Thoracic aorta (tissue), 2 donors: ENCODE measurements at places on chromosomes 1 and 21. TPM values are rescaled to one million over a fixed set of nuclear protein-coding genes. Genes with fewer than 3 reads are reported as not detected.

DNA sequence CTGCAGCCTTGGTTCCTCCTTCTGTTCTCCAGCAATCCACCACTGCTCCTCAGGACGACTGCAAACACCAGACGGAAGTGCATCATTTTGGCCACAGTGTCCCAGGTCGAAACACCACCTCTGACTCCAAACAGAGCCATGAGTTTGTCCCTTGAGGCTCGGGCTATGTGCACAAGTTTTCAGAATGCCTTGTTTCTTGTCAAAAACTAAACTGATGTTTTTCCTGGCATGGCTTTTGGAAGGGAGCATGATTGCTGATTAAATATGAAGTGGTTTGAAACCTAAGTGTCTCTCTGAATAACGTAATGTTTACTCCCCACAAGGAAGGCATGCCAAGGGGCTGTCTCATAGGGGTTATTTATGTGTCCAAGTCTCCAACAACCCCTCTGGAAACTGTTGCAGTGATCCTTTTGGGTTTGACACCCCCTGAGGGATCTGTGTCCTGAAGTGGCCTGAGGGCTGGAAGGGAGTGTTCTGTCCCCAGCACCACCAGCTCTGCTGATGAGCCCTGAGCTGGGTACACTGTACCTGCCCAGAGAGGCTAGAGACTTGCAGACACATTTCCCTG, 132.7 kb downstream of the PLPP3 start:
- H3K4me1 ChIP-seq: peaks cover 16% of the 10 kb centered on the region
- H3K27ac ChIP-seq: peak overlapping the region; percentile 6
- peak; percentile 76 for DNase-seq
- H3K27me3 ChIP-seq: no peaks in the 10 kb centered on the region
- H3K36me3 ChIP-seq: no peaks in the 10 kb centered on the region
- peak overlapping the region; percentile 13 for H3K4me3 ChIP-seq

GRCh38 chr1:3821447-3821846, 25.1 kb upstream of the LRRC47 start:
- H3K27ac ChIP-seq: no peak overlapping the region
- no peak for DNase-seq
- H3K4me1 ChIP-seq: no peaks in the 10 kb centered on the region
- peaks cover 45% of the 10 kb centered on the region for H3K36me3 ChIP-seq
- no peak overlapping the region for H3K4me3 ChIP-seq
- no peaks in the 10 kb centered on the region for H3K27me3 ChIP-seq

- no peak overlapping the region for H3K27ac ChIP-seq
- H3K4me1 ChIP-seq: no peaks in the 10 kb centered on the region
- H3K4me3 ChIP-seq: peak overlapping the region; percentile 58
- H3K27me3 ChIP-seq: no peaks in the 10 kb centered on the region
Measured at GRCh38 chr1:160577671-160578070, 1.6 kb downstream of the CD84 start.

GRCh38 chr1:52602856-52603600, 857 bp downstream of the GPX7 start:
- peak overlapping the region; percentile 79 for H3K4me3 ChIP-seq
- H3K27me3 ChIP-seq: no peaks in the 10 kb centered on the region
- H3K27ac ChIP-seq: peak overlapping the region; percentile 65

- H3K4me1 ChIP-seq: no peaks in the 10 kb centered on the region
- no peak for DNase-seq
- H3K27ac ChIP-seq: no peak overlapping the region
- no peaks in the 10 kb centered on the region for H3K36me3 ChIP-seq
- no peaks in the 10 kb centered on the region for H3K27me3 ChIP-seq
Measured at GRCh38 chr1:192224846-192225245, 66.6 kb downstream of the RGS18 start.

DNA sequence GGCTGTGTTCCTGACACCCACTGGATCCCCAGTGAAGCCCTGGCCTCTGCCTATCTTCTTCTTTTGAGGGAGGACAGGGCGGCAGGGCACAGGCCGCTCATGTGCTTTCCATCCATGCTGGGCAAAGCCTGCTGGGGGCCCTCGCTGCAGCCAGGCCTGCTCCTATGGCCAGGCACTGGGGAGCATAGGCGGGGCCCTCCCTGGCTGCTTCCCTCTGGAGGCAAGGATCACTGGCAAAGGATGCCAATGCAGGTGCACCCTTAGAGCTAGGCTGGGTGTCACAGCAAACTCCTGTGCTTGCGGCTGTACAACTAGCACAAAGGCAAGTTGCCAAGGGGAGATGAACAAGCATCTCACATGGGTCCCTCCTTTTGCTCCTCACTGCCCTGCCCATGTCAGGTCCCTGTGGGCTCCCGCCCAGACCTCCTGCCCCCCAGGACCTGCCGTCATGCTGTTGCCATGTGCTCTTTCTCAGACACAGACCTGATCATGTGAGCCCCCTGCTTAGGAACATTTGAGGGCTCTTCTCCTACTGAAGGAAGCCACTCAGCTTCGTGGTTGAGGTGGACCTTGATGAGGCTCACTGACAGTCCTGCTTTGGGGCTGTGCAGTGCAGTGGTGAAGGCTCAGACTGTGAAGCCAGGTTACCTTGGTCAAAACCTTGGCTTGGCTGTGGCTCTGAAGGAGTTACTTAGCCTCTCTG, 393.6 kb downstream of the PTPRU start:
- no peak overlapping the region for H3K4me3 ChIP-seq
- no peaks in the 10 kb centered on the region for H3K27me3 ChIP-seq
- no peak for DNase-seq

DNA sequence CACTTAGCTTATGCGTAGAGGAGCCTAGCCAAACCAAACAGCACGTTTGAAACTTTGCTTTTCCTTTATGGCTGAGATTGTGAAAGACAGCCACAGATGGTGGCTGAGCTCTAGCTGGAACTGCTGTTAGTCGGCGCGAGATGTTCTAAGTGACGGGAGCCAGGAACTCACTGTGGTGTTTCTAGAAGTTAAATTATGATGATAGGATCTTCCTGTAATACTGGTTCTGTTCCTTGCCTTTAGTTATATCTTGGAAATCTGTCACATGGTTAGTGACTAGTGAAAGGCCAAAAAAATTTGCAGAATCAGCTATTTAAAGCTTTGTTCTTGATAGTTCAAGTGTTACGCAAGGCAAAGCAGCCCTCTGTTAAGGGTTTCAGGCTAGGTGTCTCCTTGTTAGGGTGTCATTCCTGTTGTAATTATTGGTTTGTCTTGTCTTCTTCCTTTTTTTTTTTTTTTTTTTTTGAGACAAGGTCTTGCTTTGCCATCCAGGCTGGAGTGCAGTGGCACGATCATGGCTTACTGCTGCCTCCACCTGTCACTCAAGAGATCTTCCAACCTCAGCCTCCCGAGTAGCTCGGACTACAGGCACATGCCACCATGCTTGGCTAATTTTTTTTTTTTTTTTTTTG, 22.6 kb downstream of the AK4 start:
- no peaks in the 10 kb centered on the region for H3K36me3 ChIP-seq
- DNase-seq: no peak
- peak overlapping the region; percentile 62 for H3K4me3 ChIP-seq
- H3K27me3 ChIP-seq: no peaks in the 10 kb centered on the region

GRCh38 chr1:11051781-11052511, 4.9 kb upstream of the MASP2 start:
- no peaks in the 10 kb centered on the region for H3K4me1 ChIP-seq
- H3K36me3 ChIP-seq: peaks cover 11% of the 10 kb centered on the region
- no peaks in the 10 kb centered on the region for H3K27me3 ChIP-seq
- DNase-seq: no peak

- H3K27ac ChIP-seq: no peak overlapping the region
- DNase-seq: no peak
- no peaks in the 10 kb centered on the region for H3K27me3 ChIP-seq
- peaks cover 8% of the 10 kb centered on the region for H3K4me1 ChIP-seq
Measured at GRCh38 chr1:206663362-206663761, 21.3 kb upstream of the MAPKAPK2 start.

DNA sequence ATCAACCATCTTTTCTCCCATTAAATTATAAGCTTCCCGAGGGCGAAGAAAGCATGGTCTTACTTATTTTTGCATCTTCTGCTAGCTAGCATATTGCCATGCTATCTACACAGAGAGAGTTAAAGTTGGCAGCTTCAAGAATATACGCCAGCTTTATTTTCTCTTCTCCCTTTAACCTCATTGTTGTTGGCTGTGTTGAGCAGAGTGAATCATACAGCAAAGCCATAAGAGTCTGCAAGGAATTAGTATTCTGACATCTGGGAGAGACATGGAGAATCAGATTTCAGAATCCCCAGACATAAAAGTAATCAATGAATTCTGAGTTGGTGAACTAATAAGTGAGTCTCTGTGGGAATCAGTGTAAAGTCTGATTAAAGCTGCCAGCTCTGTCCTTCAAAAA, 649.6 kb upstream of the PTBP2 start:
- no peaks in the 10 kb centered on the region for H3K36me3 ChIP-seq
- no peak overlapping the region for H3K4me3 ChIP-seq
- H3K4me1 ChIP-seq: peaks cover 21% of the 10 kb centered on the region
- no peak for DNase-seq
- H3K27me3 ChIP-seq: no peaks in the 10 kb centered on the region
- H3K27ac ChIP-seq: no peak overlapping the region

- no peak overlapping the region for H3K27ac ChIP-seq
- H3K27me3 ChIP-seq: no peaks in the 10 kb centered on the region
- DNase-seq: no peak
- H3K36me3 ChIP-seq: no peaks in the 10 kb centered on the region
Measured at GRCh38 chr1:22104865-22105437, 37.9 kb downstream of the WNT4 start.

DNA sequence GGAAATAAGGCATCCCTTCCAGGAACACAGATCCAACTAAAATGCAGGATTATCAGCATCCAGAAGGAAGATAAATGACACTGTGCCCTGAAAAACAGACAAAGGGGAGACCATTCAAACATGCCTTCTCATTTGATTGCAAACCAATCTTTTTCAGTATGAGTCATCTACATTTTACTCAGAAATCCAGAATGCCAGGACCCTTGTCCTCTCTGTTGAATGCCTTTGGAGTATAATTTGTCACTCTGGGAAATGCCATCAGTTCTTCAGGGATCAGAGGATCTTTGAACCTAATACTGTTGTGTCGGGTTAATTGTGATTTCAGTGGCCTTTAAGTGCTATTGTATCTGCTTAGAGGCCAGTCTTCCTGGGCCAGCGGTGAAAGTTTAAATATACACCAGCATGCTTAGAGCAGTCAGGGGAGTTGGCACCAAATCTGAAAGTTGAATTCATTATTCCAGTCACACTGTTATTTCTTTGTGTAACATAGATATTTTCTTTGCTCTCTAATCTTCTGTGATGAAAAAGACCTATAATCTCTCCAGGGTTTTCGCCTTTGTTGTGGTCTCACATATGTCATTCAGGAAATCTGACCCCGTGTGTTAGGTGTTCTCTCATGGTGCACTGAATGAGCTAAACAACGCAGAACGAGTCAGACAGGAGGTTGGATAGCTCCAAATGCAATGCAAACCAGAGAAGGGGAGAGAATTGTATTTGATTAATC, 364.8 kb upstream of the SGIP1 start:
- no peaks in the 10 kb centered on the region for H3K36me3 ChIP-seq
- no peaks in the 10 kb centered on the region for H3K4me1 ChIP-seq
- no peak overlapping the region for H3K4me3 ChIP-seq
- H3K27ac ChIP-seq: no peak overlapping the region
- H3K27me3 ChIP-seq: no peaks in the 10 kb centered on the region

GRCh38 chr1:94926126-94926914, 590 bp downstream of the CNN3 start:
- H3K4me1 ChIP-seq: peaks cover 68% of the 10 kb centered on the region
- H3K27ac ChIP-seq: peak overlapping the region; percentile 99
- H3K27me3 ChIP-seq: no peaks in the 10 kb centered on the region
- H3K4me3 ChIP-seq: peak overlapping the region; percentile 92

GRCh38 chr1:219837274-219837993, 90.9 kb downstream of the SLC30A10 start:
- H3K27me3 ChIP-seq: no peaks in the 10 kb centered on the region
- no peak overlapping the region for H3K27ac ChIP-seq
- no peaks in the 10 kb centered on the region for H3K36me3 ChIP-seq
- no peak overlapping the region for H3K4me3 ChIP-seq

DNA sequence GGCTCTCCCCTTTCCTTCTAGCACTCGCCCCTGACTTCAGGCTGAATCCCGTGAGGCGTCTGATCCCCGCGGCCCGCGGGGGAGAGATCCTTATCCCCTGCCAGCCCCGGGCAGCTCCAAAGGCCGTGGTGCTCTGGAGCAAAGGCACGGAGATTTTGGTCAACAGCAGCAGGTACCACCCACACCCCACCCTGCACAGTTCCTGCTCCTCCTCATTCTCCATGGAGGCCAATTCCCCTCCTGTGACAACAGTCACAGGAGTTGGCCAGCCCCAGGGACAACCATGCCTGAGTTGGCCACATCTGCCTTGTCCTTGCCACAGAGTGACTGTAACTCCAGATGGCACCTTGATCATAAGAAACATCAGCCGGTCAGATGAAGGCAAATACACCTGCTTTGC, 20.0 kb downstream of the TMEM81 start:
- H3K4me1 ChIP-seq: no peaks in the 10 kb centered on the region
- H3K27ac ChIP-seq: no peak overlapping the region

GRCh38 chr1:201475130-201475529, 6.1 kb upstream of the PHLDA3 start:
- H3K4me1 ChIP-seq: peaks cover 5% of the 10 kb centered on the region
- H3K27ac ChIP-seq: no peak overlapping the region
- no peak for DNase-seq
- H3K36me3 ChIP-seq: no peaks in the 10 kb centered on the region

- DNase-seq: no peak
- H3K4me1 ChIP-seq: no peaks in the 10 kb centered on the region
- H3K4me3 ChIP-seq: no peak overlapping the region
- no peaks in the 10 kb centered on the region for H3K27me3 ChIP-seq
Measured at GRCh38 chr1:94014635-94015488, 105.6 kb upstream of the GCLM start.

DNA sequence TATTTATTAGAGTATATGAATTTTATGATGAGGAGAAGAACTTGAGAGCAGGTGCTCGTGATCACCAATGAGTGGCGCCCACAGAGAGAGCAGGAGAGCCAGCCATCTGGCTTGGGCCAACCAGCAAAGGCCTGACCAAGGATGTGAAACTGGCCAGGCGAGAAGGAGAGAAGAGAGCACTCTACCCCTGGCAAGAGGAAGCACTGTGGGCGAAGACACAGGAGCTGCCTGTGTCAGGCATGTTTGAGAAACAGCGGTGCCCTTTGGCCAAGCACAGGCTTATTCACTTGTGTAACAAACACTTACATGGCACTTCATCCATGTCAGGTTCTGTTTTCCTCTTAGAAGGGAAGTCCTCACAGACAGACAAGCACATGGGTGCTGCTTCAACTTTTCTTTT, 4.2 kb upstream of the SIPA1L2 start:
- DNase-seq: no peak
- no peaks in the 10 kb centered on the region for H3K27me3 ChIP-seq
- no peak overlapping the region for H3K27ac ChIP-seq

The TRIM67 gene
- not detected for total RNA-seq

The UTS2 gene
- total RNA-seq: not detected

The C2CD2 gene
- 59.5 TPM for total RNA-seq

The ARTN gene
- total RNA-seq: 6.1 TPM

The CFAP141 gene
- not detected for total RNA-seq

The C1orf52 gene
- 20.7 TPM for total RNA-seq

The SPRR2A gene
- total RNA-seq: not detected

The BARHL2 gene
- total RNA-seq: not detected

The OXCT2 gene
- 4.1 TPM for total RNA-seq

The RGS16 gene
- total RNA-seq: 15.2 TPM

The FCGR3A gene
- total RNA-seq: 46.8 TPM
